ENCODE measurements at places on chromosomes 2 and 18.

DNA sequence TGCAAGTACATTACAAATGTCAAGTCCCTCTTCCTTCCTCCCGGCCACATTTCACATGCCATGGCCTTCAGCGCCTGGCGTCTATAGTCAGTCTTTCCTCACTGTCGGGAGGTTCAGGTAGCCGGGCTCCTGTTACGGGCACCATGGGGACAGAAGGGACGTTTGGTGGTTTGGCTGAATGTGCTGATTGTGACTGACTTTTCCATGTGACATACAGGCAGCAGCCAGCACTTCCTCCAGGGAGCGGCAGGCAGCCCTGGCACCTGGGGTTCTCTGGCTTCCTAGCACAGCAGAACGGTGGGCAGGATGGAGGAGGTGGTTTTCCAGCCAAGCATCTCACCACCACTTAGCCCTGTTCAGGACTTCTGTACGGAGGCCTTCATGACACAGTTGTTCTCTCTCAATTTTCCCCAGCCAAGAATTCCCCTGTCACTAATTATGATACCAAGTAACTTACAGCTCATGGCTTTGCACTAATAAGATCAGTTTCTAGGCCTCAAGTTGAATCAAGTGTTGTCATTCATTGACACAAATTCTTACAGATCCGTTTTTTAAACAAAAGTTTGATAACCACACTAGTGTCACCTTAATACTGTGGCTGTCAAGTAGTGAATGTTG, 83.9 kb upstream of the REV1 start:
- no peak for DNase-seq

DNA sequence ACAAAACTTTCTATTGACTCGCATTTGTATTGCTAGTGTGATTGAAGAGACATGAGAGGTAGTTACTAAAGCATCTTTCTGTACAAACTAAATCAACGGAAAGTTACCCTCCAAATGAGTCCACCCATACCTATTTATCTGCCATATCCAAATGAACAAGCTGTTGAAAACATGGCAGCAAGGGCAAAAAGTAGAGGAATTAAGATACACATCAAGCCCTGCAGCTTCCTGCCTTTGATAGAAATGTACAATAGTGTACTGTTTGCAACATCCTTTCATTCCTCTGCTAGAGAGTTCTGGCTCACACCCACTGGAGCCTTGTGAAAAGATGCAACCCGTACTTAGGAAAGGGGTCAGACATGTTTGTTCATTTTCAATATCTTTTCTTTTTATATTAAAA, 122.5 kb downstream of the ERBB4 start:
- no peak for DNase-seq

GRCh38 chr2:208477741-208478140, 71.1 kb downstream of the PTH2R start:
- DNase-seq: no peak

DNA sequence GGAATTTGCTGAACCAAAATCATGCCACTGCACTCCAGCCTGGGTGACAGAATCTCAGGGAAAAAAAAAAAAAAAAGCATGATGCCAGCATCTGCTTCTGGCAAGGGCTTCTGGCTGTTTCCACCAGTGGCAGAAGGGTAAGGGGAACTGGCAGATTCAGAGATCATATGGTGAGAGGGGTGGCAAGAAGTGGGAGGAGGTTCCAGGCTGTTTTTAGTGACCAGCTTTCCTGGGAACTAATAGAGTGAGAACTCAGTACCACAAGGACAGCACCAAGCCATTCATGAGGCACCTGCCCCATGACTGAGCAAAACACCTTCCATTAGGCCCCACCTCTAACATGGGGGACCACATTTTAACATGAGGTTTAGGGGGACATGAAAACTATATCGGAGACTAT, 18.4 kb upstream of the CLASP1 start:
- DNase-seq: no peak

DNA sequence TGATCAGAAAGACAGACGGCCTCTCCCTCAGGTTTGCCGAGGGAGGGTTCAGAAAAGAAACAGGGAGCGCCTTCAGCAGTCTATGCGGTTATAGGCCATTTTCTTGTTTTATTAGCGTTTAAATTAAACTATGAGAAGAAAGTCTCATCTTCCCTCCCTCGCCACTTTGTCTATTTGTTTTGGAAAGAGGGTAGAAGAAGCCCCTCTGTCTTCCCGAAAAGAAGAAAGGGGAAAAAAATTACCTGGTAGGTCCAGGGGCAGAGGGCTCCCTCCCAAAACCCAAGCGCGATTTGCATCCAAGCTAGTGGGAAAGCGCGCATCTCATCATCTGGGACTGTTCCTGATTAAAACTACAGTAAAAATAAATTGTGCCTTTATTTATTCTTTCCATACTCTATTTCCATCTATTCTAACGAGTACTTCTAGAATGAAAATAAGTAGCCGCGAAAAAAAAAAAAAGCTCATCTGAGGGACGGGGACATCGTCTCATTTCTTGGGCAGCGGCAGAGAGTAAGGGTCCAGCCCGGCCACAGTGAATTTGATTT, 2.4 kb downstream of the PAX8 start:
- no peak for DNase-seq
